ENCODE measurements at places on chromosomes 6 and 20. TPM values are rescaled to one million over a fixed set of nuclear protein-coding genes. Genes with fewer than 3 reads are reported as not detected.

The PHACTR3 gene
- total RNA-seq = not detected

GRCh38 chr6:158014505-158015187 lies 33.0 kb downstream of the SYNJ2 start:
- peaks cover 47% of the 10 kb centered on the region for H3K4me1 ChIP-seq
- no peak overlapping the region for H3K4me3 ChIP-seq
- H3K27me3 ChIP-seq = no peaks in the 10 kb centered on the region
- H3K27ac ChIP-seq = peak overlapping the region; percentile 68
- no peak for DNase-seq
- peaks cover 18% of the 10 kb centered on the region for H3K36me3 ChIP-seq

DNA sequence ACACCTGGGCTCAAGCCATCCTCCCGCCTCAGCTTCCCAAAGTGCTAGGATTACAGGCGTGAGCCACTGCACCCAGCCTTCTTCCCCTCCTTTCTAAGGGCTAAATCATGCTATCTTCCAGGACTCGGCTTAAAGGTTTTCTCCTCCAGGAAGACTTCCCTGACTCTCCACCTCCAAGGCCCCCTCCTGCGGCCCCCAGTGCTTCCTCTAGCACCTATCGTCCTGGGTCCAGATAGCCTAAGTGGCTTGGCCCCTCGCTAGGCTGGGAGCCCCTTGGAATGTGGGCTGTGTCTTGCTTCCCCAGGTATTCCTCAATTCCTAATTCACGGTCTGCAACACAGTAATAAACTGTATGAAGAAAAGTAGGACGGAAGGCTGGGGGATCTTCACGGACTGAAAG lies 36.7 kb downstream of the PIM1 start:
- peaks cover 66% of the 10 kb centered on the region for H3K4me1 ChIP-seq
- no peak overlapping the region for H3K4me3 ChIP-seq
- H3K27me3 ChIP-seq = no peaks in the 10 kb centered on the region
- peaks cover 2% of the 10 kb centered on the region for H3K36me3 ChIP-seq
- peak overlapping the region; percentile 54 for H3K27ac ChIP-seq
- DNase-seq = peak; percentile 57

DNA sequence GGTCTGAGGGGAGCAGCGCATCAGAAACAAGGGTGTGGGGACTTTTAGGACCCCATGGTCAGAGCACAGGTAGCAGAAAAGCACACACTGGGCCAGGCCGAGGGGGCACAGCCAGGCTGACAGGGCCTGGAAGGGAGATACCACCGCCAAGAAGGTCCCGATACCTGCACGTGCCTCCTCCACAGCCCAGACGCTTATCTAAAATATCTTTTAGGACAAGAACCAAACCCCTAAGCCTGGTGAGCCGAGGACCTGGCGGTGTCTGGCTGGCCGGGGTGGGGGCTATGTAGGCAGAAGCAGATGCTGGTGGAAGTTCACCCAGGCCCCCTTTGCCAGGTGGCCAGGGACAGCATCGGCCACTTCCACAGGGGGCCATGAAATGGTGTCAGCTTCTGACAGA lies 89.3 kb downstream of the CDC5L start:
- H3K36me3 ChIP-seq = no peaks in the 10 kb centered on the region
- H3K4me1 ChIP-seq = no peaks in the 10 kb centered on the region
- no peak for DNase-seq

The NKX2-2 gene
- total RNA-seq = not detected

The WFDC5 gene
- not detected for total RNA-seq

- H3K27ac ChIP-seq = no peak overlapping the region
- DNase-seq = no peak
- H3K36me3 ChIP-seq = no peaks in the 10 kb centered on the region
- H3K4me1 ChIP-seq = no peaks in the 10 kb centered on the region
- H3K27me3 ChIP-seq = peaks cover 14% of the 10 kb centered on the region
These were observed 17.4 kb upstream of the HM13 start for GRCh38 chr20:31496761-31497295.

- H3K36me3 ChIP-seq = no peaks in the 10 kb centered on the region
- DNase-seq = no peak
- H3K27ac ChIP-seq = no peak overlapping the region
- peaks cover 7% of the 10 kb centered on the region for H3K27me3 ChIP-seq
These were observed 61.3 kb downstream of the HS3ST5 start for GRCh38 chr6:114281496-114281895.

The PPP1R14C gene
- 0.21 TPM for total RNA-seq

GRCh38 chr6:113755449-113756289 lies 101.5 kb upstream of the MARCKS start:
- no peaks in the 10 kb centered on the region for H3K27me3 ChIP-seq
- no peaks in the 10 kb centered on the region for H3K4me1 ChIP-seq

DNA sequence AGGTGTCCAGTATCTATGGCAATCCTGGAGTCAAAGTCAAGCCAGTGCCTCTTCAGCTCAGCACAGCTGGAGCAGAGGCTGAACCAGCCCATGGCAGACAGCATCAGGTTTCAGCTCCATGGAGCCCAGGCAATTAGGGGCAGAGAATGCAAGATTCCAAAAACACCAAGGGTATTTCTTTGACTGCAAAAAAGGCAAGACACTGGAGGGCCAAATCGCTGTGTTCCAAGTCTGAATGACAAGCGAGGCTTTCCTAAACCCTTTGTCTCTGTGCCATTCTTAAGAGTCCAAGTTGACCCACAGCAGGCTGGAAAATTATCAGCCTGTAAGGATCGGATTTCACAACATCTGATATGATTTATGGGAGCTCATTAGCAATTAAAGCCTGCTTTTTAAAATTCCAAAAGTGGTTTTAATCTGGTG lies 49.7 kb upstream of the TGM3 start:
- peaks cover 8% of the 10 kb centered on the region for H3K27me3 ChIP-seq
- H3K36me3 ChIP-seq = no peaks in the 10 kb centered on the region
- no peak for DNase-seq
- H3K4me3 ChIP-seq = no peak overlapping the region
- H3K4me1 ChIP-seq = no peaks in the 10 kb centered on the region

DNA sequence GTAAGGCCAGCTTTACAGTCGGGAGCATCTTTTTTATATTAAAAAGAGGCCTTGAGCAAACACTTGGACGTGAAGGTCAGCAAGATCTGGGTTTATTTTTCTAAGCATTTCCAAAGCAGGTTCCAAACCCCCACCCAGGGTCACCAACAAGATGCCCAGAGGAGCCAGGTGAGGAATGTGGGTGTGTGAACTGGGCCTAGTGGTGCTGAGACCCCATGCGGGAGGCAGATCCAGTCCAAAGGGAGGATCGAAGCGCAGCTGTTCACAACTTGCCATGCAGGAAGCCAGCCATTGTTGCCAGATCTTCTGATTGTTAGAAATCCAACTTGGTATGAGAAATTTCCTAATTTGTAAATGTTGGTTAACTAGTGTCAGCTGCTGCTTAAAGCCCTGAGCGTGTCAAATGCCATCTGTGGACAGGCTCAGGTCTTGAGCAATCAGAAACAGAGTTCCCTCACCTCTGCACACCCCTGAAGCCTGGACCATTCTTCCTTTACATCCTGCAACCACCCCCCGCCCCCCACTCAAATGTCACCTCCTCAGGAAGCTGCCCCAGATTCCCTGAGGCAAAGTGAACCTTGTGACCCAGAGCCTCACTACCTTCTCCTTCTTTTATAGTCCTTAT lies 46.5 kb downstream of the NFATC2 start:
- H3K36me3 ChIP-seq = peaks cover 71% of the 10 kb centered on the region
- peaks cover 86% of the 10 kb centered on the region for H3K4me1 ChIP-seq
- no peaks in the 10 kb centered on the region for H3K27me3 ChIP-seq
- H3K4me3 ChIP-seq = peak overlapping the region; percentile 32

DNA sequence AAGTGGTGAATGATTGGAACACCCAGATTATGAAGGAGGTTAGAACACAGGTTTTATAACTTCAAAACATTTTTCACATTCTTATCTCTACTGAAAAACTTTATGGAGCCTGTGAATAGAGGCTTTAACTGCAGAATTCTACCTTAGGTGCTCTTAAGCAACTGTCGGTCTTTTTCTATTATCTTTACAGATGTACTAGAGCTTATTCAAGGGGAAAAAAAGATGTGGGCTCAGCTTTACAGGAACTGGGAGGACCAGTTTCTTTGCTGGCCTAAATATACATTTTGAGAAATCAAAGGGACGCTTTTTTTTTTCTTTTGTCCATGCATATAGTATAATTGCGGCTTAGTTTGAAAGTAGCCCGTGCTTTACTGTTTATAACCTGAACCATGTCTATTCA lies 58.9 kb downstream of the UST start:
- no peak overlapping the region for H3K4me3 ChIP-seq
- no peaks in the 10 kb centered on the region for H3K4me1 ChIP-seq
- DNase-seq = no peak
- H3K36me3 ChIP-seq = no peaks in the 10 kb centered on the region
- no peak overlapping the region for H3K27ac ChIP-seq

All from activated CD4-positive, alpha-beta T cell treated with anti-CD3 and anti-CD28 coated beads, Interleukin-2, amount 10 ng/mL, durations not matched to agents 24 days and 14 days (primary cell).